ENCODE measurements at places on chromosomes 3 and 15.

- DNase-seq: no peak
Observed at GRCh38 chr3:150130404-150131100, 159.9 kb upstream of the PFN2 start.

DNA sequence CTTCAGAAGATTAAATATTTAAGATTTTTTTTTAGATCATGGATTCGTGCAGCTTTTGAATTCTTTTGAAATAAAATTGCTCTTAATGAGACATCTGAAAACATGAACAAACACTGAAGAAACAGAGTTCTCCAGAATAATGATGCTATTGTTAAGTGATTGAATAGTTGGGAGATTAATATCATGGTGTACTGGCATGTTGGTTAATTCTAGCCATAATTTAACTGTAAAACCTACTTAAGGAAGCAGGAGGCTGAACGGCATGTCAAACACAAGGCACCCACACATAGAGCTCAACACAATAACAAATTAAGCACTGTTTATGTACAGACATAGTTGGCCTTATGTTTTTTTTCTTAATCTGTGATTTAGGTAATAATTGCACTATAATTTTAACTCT is 185.6 kb downstream of the RBMS3 start:
- no peak for DNase-seq

DNA sequence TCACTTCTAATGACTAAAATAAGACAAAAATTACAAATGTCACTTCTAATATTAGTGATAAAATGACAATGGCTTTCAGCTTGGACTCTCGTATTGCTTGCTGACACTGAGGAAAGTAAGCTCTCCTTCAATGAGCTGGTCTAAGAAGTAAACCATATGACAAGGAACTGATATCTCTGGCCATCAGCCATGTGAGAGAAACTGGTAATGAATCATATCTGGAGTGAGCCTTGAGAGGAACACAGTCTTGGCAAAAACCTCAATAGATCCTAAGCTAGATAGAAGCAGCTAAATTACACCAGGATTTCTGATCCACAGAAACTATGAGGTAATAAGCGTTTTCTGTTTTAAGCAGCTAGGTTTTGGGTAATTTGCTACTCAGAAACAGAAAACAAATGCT is 1575.1 kb downstream of the OTOL1 start:
- no peak for DNase-seq

GRCh38 chr15:45111390-45112142 is 2.4 kb downstream of the DUOX2 start:
- no peak for DNase-seq

- no peak for DNase-seq
Observed at GRCh38 chr15:38035701-38036100, 101.3 kb downstream of the TMCO5A start.

- no peak for DNase-seq
Observed at GRCh38 chr3:182979674-182980191, 605 bp downstream of the DCUN1D1 start.

DNA sequence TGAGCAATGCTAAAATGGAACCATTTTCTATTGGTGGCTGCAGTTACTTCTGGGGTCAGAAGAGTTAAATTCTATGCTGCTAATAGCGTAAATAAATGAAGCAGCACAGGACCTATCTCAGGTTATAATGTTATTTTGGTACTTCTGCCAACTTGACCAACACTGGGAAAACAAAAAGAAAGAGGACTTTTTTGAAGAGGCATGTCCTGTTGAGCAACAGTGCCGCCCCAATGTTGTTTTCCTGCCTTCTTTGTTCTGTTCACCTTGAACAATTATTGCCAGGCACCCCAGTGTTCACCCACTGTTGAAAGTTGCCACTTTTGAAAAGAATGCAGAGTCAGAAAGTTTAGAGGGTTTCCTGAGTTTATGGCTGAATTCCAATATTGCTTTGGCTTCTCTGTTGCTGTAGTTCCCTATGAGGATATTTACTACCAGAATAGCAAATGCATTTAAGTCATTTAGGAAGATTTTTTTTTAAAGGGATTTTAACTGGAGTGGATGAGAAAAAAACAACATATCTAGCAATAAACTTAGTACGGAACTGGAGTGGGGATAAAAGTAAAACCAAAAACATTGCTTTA is 679.0 kb upstream of the DPPA4 start:
- DNase-seq: no peak

DNA sequence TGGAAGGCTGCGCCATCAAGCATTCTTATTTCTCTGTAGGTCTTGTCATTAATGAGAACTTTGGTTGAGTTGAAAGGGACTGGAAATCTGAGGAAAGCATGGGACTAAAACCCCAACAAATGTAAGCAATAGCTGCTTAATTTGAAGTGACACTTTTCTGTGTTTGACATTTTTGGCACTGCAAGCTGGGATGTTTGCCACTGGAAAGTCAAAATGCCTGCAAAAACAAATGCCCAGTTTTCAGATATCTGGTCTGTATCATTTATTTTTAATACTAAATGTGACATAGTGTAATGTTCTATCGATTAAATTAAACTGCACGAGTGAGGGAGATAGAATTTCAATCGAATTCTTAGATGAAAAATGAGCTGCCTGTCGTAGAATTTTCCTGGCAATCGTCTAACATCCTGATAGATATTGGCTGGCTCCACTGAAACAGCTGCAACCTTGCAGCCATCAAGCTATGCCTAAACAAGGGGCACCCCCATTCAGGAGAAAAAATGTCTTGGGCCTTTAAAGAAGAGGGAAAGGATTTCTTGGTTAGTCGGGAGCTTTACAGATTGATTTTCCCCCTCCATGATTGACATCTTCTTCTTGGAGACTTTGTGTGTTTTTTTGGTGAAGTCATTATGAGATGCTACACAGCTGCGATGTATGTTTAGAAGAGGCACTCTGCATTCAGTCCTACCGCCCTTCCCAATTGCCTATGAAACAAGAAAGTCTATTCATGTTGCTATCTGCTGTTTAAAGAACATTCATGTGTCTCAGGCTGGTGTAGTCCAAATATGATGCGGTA is 316.7 kb upstream of the TBL1XR1 start:
- no peak for DNase-seq

DNA sequence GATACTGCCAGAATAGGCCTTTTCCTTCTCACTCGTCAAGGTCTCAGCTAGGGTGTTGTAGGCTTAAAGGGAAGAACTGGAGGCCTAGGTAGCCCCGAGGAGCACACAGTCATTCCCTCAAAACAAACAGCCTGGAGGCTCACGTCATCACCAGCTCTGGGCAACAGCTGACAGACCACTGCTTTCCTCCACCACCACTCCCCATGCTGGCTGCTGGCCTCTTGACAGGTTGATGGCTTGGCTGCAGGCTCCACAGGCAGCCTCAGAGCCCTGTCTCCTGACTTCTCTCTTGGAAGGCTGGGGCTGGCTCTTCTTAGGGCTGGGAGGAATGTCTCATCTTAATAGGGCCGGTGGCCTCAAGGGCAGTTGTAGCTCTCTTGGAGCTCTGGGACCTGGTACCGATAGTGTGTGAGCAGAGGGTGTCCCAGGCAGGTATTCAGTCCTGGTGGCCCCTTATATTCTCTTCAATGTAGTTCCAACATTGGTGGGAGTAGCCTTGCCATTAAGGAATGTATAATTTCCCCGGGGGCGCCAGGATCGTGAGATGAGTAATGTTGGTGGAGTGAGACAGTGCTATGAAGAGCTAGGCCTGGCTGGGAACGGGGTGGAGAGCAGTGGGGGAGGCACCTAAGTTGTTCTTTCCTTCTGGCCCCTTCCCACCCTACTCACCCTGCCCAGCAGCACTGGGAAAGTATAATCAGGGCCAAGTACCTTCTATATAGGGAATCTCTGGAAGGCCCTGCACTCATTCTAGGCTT is 6.1 kb upstream of the AP2M1 start:
- DNase-seq: no peak

GRCh38 chr15:99343208-99343607 is 91.9 kb downstream of the LRRC28 start:
- DNase-seq: no peak

GRCh38 chr15:69532066-69532465 is 79.4 kb downstream of the RPLP1 start:
- DNase-seq: no peak

DNA sequence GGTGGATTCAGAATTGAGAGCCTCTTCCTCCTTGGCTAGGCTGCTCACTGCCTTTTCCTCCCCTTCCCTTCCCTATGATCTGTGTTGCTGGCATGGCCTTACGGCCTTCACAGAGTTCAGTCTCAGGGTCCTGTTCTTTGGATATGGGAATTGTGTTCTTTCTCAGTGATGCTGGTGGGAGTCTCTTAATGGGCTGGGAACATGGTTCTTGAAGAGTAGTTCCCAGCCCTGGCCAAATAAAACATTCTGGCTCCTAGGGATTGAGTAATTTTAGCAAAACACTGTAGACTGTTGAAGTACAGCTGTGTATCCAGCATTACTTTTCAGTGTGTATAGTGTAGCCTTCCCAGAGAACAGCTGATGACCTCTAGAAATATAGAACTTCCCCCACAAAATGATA is 22.6 kb upstream of the FILIP1L start:
- DNase-seq: no peak

GRCh38 chr3:61894988-61895935 is 333.9 kb downstream of the PTPRG start:
- DNase-seq: peak; percentile 37

DNA sequence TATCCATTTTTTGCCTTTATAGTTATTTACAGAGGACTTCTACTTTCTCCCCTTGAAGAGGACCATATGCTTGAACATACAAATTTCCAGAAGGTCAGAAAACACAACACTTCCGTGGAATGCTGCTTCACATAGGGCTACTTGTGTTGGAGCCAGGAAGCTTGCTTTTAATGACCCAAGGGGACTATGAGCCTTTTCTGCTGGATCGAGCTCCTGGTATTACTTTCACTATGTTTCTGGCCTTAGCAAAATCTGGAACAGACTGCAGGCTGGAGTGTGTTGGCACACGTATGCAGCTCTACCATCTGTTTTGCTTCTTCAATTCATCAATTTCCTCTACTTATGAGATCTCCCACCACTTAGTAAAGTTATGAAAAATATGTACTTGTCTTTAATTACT is 69.3 kb upstream of the CBLB start:
- DNase-seq: no peak

DNA sequence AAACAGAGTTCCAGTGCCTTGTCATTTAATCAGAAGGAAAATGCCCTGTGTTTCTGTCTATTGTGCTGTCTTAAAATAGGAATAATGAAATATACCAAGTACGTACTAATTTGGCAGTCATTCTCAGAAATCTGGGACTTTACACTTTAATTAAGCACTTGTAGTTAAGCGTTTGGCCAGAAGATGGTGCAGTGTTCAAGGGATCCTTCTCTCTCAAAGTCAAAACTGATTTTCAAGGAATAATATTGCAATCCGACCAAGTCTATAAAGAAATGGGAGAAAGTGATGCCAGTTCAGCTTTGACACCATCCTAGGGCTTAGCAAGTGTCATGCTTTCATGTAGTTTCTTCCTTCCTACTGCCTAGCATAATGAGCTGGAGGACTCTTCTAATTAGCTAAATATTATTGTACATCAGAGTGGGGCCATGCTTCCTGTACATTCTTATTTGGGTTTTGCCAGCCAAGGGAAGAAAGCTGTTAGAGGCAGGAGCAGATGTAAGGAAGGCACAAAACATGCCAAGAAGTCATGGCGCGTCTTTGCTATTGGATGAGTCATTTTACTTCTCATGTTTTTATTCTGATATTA is 64.8 kb downstream of the SAMMSON start:
- no peak for DNase-seq

DNA sequence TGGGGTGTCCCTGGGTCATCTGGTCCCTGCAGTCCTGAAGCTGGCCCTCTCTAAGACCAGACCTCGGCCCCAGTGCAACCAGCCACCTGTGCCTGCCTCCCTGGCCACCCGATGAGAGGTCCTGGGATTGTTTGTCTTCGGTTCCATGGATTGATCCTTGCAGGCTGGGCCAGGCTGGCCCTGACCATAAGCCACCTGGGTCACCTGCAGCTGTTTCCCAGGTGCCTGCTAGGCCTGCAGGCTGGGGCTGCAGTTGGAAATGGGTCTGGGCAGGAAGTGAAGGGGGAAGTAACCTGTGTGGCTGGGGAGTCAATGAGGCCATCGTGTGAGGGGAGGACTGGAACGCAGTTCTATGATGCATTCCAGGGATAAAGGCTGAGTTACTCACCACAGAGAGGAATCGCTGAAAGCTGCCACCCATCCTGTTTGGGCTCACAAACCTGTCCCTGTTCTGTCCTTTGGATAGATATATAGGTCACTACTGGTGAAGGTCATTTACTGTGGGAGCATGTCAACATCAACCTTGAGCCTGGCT is 30.9 kb upstream of the VPS8 start:
- no peak for DNase-seq

DNA sequence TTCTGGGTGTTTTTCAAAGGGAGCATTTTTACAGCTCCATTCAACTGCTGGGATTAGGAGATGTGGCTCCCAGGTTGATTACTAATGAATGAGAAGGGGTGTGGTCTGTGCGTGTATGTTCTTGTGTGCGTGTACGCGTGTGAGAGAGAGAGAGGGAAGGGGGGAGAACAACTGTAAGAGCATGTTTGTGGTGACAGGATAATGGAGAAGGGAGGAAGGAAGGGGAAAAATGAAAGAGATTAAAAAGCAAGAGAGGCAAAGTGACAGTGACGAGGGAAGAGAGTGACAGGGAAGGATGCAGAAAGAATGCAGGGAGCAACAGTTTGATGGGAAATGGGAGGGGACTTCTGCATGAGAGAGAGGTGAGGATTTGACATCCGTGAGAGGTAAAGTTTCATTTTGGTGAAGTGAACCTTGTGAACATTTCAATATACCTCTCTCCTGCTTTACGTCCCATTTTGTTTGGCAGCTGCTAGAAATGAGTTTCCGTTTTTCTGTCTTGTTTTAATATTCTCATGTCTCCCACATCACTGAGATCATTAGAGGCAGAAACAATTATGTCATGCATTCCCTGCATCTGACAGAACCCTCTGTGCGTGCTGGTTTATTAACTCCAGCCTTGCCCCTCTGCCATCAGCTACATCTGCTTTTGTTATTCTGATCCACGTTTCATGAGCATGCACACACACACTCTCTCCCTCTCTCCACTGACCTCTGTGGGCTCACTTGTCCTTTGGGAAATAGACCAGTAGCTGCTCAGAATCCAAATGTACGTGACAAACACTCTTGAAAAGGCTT is 161.6 kb downstream of the GAP43 start:
- DNase-seq: no peak

GRCh38 chr3:13045904-13046568 is 27.2 kb downstream of the IQSEC1 start:
- DNase-seq: no peak

All from stimulated activated CD8-positive, alpha-beta memory T cell treated with anti-CD3 and anti-CD28 coated beads, Interleukin-15, amount 100 ng/mL, for 48 hours (primary cell).